ENCODE measurements at places on chromosomes 3 and 15.
A peak's percentile ranks its signal among the peaks of the same experiment; 100 is the strongest.

DNA sequence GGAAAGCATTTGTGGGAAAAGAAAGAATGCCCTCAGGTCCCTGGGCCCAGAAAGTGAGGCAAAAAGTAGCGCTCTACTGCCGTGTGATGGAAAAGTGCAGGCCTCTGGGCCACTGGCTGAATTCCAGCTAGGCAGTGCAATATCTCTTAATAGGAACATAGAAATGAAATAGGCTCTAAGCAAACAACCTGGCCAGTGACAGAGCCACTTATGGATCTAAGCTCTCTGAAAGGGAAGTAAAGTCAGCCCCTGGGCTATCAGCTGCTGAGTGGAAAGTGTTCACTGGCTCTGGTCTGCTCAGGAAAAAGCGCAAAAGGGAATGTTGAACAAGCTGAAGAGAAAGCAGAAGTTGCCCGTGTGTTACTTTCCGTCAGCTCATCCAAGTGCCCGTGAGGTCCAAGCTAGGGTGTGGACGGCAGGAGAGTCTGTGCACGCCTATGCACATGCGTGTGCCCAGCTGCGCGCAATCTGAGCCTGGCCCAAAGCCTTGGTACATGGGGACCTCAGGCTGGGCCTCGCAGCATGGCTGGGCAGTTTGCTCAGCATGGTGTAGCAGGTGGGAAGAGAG lies 74.0 kb upstream of the RAD18 start:
- no peak for DNase-seq

DNA sequence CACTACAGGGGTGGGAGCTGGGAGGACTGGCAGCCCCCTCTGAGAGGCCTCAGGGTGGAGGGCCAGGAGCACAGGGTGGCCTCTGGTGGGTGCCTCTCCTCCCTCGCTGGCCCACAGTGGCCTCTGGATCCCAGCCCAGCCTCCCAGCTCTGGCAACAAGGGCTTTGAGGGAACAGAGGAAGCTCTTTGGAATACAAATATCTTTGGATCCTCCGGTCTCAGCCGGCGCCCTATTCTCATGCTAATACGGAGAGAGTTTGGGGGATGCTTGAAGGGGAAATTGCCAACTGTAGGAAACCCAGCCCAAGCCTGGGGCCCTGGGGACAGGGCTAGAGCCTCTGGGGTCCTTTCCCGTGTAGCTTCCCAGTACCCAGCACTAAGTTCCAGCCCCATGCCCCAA lies 33.4 kb upstream of the INSYN1 start:
- DNase-seq: no peak

GRCh38 chr15:100348578-100348977 lies 6.8 kb upstream of the ADAMTS17 start:
- no peak for DNase-seq

- DNase-seq: peak; percentile 83
Observed at GRCh38 chr3:104556372-104557078, 810.2 kb upstream of the ALCAM start.

DNA sequence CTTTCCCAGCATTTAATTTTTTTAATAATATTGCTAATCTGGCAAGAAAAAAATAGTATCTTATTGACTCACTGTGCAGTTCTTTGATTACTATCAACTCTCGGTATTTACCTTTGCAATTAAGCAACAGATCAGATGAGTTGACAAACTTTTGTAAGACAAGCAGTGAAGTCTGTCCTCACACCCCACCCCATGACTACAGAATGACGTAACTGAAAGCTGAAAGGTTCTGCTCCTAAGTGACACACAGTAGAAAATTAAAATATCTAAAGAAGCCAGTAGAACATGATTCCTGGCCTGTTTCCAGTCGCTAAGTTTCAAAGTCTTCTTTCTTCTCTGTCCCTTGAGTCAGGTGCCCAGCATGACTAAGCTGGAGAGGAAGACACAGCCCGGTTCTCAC lies 135.5 kb downstream of the STT3B start:
- no peak for DNase-seq

- no peak for DNase-seq
Observed at GRCh38 chr15:52054381-52054780, 35.4 kb downstream of the MAPK6 start.

DNA sequence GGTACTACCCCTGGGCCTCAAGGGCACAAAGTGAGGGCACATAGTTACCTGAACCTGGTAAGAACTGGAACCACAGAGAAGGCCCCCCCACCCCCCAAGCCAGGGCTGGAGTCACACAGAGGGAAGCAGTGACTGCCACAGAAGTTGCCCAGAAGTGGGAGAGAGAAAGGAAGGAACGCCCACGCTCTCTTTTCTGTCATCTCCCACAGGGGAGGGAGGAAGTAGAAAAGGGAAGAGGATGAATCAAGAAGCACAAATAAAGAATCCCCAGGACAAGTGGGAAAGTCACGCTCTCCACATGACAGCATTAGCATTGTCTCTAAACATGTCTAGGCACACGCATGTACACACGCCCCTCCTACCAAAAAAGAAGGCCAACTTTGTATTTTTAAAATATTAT lies 114.7 kb upstream of the FRMD4B start:
- no peak for DNase-seq

GRCh38 chr3:158742871-158743663 lies 10.8 kb upstream of the RARRES1 start:
- DNase-seq: peak; percentile 75

DNA sequence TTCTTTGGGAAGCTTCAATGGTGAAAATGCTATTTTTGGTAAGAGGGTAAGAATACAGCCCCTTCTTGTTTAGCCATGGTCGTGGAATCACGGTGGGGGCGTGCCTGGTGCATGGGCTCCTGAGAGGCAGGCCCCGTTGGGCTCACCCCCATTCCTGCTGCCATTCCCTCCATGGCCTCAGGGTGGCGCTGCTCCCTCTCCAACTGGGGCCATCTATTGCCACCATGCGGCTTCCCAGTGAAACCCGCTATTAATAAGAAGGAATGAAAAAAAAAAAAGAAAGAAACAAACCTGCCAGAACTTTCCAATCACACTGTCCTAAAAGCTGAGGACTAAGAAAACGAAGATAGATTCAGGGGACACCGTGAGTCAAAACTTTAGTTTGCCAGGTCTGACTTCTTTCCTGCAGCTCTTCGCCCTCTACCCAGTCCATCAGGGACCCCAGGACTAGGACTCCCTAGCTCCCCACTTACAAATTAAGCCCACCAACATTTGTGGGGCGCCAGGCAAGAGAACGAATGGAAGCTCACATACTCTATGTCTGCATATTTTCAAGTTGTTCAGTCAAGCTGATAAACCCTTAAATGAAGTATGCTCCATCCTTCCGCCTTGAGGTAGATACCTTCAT lies 30.6 kb upstream of the ABHD2 start:
- peak; percentile 89 for DNase-seq

DNA sequence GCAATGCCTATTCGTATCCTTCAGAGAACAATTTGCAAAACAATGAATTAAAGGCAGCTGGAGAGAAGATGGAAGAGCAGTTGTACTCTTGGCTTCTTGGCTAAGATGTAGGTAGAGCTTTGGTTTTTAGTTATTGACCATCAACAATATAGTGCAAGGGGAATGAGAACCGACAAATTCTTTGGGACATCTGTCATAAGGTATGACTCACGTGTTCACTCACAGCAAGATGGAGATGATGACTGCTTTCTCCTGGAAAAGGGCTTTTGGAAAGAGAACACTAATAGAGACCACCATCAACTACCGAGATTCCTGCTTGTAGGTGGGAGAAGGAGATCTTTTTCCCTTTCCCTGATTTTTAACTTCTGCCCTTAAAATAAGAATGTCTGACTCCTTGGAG lies 234.9 kb downstream of the NTRK3 start:
- DNase-seq: no peak

- DNase-seq: no peak
Observed at GRCh38 chr15:79948761-79949160, 22.2 kb downstream of the BCL2A1 start.

DNA sequence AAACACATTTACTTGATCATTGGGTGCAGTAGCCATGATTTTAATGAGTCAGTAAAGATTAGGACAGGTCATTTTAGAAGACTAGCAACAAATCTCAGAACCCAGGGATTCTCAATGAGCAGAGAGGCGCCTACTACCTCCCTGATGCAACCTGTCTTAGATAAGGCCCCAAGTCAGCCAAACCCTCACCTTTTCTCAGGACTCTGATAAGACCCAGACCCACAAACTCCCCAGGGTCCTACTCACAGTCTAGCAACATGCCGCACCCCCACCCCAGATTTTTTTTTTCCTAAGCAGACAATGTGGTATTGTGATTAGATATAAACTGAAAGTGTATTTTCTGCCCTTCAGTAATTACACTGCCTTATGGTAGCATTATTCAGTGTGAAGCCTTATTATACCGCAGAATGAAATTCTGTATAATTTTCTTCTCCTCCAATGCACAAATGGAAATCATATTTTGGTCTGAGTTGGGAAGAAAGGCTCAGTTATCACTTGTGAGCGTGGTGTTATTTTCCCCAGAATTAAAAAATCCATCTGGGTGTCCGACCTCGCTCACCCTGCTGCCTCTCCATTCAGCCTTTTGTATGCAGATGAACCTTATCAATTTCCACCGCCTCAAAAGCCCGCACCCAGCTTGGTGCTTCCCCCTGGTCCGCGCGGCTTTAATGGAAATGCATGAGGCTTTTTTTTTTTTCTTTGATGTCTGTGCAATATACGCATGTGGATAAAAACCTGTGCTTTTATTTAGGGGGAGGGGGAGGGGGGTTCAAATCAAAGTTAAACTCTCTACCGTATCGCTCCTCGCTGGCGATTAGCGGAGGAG lies 122.0 kb upstream of the SOX14 start:
- DNase-seq: no peak

DNA sequence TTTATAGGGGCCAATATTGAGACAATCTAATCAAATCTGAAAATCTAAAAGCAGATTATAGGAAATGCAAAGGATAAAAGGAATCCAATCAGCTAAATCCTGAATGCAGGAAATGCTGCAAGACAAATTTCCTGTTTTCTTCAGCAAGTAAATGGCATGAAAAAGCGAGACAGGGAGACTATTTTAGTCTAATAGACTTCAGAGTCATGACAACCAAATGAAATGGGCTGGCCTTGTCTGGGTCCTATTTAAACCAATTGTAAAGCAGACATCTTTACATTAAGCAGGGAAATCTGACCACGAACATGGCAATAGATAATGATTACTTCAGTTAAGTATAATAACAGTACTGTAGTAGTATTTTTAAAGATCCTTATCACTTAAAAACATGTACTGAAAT lies 2.1 kb downstream of the DBR1 start:
- no peak for DNase-seq

DNA sequence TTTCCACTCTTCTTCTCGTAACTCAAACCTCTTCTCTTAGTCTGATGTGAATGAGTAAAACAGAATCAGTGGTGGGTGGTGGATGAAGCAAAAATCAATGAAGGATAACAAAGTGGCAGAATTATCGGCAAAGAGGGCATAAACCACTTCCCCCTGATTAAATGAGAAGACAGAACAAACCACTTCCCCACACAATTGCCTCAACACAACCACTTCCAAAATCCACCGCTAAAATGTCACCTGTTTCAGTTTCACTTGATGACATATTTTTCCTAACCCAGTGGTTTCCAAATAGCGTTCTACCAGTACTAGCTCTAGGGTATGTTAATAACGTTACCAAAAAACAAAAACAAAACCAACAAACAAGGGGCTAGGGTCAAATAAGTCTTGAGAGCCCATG lies 478.7 kb upstream of the WNT5A start:
- no peak for DNase-seq

DNA sequence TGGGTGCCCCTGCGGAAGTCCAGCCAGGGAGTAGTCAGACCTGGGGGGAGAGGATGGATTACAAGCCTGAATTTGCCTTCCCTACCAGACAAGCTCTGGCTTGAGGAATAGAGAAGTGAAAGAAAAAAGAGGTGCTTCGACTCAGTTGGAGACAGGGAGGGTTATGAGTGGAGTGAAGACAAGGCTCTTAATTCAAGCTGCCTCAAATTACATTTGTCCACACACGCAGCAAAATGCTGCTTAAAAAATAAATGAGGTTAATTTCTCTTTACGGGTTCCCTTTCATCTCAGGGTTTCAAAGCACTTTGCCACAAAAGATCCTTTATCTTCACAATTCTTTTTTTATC lies 49.0 kb upstream of the SLC4A7 start:
- peak; percentile 52 for DNase-seq

- no peak for DNase-seq
Observed at GRCh38 chr15:101035611-101036010, 116.5 kb downstream of the LRRK1 start.

DNA sequence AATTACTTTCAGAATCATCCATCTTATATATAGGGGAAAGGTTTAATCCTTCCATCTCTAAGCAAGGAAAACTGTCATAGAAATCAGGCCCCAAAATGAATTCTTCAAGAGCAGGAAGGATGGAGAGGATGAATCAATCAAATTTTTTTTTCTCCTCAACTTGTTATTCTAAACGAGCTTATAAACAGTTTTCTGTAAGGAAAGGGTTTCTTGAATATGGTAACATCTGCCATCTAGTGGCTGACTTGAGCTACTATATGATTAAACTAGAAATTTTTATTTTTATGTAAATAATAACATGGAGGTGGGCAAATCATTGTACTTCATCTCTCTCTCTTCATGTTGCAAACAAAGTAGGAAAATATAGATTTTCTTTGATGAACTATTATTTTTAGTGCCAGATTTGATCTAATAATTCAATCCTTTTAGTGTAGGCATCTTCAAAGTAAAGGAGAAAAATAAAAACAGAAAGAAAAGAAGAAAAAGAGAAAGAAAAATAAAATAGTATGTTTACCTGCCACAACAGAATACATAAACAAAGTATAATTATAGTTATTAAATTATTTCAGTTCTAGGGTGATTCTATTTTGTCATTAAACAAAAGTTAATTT lies 146.6 kb downstream of the SERPINI1 start:
- DNase-seq: peak; percentile 86

DNA sequence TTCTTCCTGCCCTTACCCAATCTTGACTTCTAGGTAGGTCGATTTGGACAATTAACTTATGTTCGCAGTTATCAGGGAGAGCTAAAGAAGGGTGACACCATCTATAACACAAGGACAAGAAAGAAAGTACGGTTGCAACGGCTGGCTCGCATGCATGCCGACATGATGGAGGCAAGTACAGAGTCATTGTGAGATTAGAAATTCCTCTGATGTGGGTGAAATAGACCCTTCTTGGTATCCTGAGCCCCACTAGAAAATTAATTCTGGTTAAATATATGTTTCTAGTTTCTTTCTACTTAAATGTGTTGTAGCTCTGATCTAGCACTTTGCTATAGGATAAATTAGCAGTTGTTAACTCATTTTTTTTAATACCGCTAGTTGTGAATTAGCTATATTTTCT lies 13.6 kb downstream of the LXN start:
- no peak for DNase-seq

GRCh38 chr3:112427123-112427522 lies 72.1 kb downstream of the BTLA start:
- no peak for DNase-seq

DNA sequence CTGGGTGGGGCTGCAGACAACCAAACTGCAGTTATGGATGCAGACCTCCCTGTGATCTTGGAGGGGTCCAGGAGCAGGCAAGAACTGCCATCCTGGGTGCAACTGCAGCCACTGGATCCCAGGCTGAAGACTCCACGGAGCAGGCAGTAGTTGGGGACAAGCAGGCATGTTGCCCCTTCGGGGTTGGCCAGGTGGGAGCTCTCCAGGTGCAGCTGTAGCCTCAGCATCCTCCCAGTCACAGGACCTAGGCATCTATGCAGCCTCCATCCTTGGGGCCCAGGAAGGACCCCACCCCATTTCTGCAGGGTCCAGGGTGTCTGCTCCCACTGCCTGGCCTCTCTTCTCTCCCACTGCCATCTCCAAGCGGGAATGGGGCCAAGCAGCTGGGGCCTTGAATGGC lies 322.2 kb upstream of the RBMS3 start:
- no peak for DNase-seq

- no peak for DNase-seq
Observed at GRCh38 chr3:12952343-12953200, 111.2 kb upstream of the RPL32 start.

- no peak for DNase-seq
Observed at GRCh38 chr3:13638927-13639326, 90.0 kb downstream of the FBLN2 start.

All from adipocyte (in vitro differentiated cells).